ENCODE measurements at places on chromosomes 11 and 22.
A peak's percentile ranks its signal among the peaks of the same experiment; 100 is the strongest.

DNA sequence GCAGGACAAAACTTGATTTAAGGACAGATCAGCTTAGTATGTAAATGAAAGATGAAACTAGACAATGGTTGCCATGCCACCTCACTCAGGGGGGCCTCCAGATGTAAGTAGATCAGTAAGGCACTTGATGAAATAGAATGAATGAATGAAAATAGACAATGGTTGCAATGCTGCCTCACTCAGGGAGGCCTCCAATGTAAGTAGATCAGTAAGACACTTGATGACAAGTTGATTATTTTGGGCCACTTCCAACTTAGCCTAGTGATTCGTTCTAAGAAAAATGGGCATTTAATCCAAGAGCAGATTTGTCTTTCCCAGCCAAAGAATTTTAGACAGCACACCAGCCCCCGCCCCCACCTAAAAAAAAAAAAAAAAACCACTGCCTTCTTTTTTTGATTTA, 19.2 kb upstream of the SLC5A12 start:
- peak; percentile 91 for DNase-seq

DNA sequence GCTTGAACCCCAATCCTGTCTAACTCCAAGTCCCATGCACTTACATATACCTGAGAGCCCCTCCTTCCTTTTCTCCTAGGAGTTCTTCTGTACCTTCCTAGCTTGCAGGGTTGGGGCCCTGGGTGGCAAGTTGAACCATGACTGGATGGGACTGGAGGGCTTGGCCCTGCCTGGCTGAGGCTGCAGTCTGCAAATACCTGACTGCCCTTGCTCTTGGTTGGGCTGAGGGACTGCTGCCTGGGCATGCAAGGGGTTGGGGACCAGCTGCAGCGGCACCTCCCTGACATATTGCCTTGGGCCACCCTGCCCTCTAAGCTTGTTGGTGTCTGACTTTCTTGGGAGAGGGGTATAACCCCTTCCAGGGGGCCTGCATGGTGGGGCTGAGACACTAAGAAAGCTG, 9.8 kb upstream of the SLC39A13 start:
- DNase-seq = no peak

- no peak for DNase-seq
These were observed 57.7 kb upstream of the EP300 start for GRCh38 chr22:41034706-41035105.

DNA sequence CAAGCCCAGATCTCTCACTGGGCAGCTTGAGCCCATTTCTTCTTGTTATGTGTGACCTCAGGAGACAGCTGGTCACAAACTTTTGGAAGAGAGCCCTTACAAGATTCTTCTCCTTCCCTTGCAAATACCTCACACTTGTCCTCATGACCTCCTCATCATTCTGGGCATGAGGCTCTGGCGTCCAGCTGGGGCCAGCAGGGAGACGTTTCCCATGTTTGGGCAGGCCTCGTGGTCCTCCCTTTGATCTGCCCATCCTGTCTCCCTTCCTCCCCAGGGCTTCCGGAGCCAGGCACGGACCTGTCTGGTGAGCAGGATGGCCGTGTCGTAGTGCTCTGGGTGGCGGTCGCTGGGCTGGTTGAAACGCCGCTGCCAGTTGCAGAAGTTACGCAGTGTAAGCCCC, 9.7 kb downstream of the ADAMTS8 start:
- no peak for DNase-seq

DNA sequence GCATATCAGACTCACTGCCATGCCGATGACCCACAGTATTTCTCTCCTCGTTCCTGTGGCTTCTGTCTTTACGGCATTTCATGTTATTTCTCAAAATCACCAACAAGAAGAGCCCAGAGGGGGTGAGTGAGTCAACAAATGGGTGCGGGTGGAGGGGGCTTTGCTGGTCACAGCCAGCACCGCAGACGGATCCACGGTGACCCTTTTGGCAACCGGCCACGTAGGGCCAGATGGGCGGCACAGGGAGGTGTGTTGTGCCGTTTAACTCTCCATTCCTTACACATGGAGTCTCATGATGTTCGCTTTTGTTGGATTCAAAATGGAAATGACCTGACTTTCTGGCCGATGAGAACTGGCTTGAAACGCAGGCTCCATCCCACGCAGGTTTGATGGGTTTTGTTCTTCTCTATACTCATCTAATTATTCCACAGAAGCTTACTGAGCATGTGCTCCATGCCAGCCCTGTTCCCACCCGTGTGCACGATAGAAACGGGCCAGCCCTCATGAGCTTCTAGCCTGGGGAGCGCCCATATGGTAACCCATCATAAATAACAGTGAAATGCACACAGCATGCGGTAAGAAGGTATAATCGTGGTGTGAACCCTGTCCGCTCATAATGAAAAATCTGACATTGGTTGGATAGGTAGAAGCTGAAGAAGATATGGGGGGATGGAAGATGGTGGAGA, 319.9 kb downstream of the BRD1 start:
- DNase-seq = no peak

DNA sequence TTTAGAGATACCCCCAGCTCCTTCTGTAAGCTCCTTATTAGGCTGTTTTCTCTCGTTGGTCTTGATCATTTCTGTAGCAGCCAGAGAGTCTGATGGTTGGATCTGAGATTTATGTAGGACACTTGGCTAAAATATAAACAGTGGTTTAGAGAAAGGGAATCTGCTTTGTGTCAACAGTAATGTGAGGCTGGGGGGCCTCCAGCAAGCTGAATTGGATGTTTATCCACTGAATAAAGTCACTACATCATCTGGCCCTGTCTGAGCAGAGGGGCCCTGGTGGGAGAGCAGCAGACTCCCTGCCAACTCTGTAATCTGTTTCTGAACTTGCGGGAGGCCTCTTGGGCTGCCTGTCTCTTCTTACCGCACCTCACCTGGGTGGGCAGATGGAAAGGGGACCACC, 328.5 kb upstream of the PLET1 start:
- peak; percentile 18 for DNase-seq

GRCh38 chr11:86571273-86571948, 101.0 kb downstream of the ME3 start:
- no peak for DNase-seq

DNA sequence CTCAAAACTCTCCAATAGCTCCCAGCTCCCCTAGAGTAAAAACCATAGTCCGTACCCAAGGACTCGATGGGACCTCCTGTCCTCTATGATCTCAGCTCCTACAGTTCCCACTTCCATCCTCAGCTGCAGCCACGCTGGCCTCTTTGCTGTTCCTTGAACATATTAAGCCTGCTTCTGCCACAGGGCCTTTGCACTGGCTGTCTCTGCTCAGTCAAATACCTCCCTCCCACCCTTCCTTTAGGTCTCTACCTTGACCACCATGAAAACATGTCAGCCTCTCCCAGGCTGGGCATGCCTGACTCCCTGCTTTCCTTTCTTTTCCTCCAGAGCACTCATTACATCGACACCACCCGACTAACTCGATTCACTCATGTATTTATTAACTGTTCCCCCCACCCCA, 24.5 kb downstream of the TMEM184B start:
- DNase-seq = no peak

DNA sequence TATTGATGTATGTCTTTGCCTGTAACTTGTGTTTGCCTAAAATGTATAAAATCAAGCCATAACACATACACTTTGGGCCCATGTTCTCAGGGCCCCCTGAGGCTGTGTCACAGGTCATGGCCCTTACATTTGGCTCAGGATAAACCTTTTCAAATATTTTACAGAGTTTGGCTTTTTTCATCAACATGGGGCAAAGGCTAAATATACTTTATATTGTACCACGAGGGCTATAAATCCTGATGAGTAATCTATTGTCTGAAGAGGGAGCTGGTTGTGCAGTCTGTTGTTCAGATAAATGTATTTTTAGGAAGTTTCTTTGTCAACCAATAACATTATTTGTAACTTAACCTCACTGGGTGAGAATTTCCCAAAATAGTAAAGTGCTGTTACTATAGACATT, 404.6 kb upstream of the DDI1 start:
- no peak for DNase-seq

- no peak for DNase-seq
These were observed 108.5 kb downstream of the PHF21B start for GRCh38 chr22:44901301-44901700.

DNA sequence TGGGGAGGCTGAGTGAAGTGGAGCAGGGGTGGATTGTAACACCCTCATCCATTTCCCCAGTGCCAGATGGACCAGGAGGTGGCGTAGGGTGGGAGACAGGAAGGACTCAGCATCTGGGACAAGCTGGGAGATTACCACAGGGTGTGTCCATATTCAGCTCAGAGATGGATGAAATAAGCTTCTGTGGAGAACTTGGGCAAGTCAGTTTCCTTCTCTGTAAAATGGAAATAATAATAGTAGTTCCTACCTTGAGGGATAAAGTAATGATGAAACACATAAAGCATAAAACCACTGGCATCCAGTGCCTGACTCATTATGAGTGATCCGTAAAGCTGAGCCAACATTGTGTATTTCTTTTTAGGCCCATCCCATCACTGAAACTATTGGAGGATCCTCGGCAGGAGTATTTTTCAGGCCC, 607 bp upstream of the ROBO4 start:
- peak; percentile 82 for DNase-seq

DNA sequence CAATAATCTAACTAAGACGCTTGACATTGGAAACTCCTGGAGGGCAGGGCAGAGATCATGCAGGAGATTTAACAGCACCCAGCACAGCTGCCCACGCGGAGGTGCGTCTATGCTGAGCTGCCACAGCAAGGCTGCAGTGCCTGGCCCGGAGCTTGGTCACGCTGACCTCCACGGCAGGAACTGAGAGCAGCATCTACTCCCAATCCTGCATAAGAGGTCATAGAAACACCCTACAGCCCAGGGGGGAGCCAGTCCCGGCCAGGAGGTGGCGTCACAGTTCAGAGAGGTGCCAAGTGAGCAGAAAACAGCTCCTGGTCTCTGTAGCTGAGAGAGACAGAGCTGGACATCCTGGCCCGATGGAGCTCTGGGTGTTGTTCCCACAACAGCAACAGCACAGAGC, 121.1 kb upstream of the TMEM45B start:
- DNase-seq = no peak

DNA sequence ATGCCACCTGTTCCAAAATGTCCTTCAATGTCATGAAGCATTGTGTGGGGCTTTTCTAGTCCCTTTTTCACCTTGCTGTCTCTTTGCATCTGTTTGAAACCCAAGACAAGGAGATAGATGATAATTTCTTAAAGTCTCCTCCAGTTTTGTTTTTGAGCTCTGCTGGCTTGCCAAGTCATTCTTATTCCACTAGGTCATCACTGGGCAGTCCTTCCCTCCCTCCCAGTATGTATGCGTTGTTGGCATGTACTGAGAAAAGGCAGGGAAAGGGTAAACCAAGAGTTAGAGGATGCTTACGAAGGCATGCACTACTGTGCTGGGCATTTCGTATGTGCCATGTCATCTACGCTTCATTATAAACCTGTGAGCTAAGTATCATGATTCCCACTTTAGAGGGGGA, 78.6 kb downstream of the PARVA start:
- DNase-seq = no peak

DNA sequence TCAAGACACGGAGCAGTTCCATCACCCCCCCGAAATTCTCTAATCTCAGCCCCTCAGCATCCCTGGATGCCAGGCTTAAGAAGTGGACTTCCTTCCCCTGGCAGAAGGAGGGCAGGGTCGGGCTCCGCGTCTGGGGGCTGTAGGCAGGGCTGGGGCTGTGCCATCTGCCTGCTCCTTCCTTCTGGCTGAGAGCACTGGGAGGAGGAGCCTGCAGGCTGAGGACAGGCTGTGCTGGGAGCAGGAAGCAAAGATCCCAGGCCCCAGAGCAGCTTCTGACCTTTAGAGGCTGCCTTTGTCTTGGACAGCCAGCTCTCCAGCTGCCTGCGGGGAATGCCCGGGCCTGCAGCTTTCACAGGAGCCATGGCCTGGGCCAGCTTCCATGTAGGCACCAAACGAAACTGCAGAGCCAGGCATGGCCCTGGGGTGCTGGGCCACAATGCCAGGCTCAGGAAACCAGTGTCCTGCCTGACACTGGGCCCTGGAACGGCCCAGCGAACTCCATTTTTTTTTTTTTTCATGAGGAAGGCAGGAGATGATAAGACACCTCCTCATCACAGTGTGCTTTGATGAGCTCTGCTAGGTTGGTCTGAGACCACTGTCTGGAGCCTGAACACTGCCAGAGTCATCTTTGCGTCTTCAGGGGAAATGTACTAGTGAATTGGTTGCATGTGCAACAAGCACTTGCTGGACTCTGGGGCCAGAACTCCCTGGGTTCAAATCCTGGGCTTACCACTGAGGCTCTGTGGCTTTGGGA, 67.9 kb downstream of the MCM5 start:
- no peak for DNase-seq

- DNase-seq = no peak
These were observed 13.2 kb downstream of the MPZL3 start for GRCh38 chr11:118238929-118239328.

- DNase-seq = no peak
These were observed 38.4 kb downstream of the DYNC2H1 start for GRCh38 chr11:103147627-103148026.

- no peak for DNase-seq
These were observed 222.0 kb downstream of the DBX1 start for GRCh38 chr11:19938169-19938856.

DNA sequence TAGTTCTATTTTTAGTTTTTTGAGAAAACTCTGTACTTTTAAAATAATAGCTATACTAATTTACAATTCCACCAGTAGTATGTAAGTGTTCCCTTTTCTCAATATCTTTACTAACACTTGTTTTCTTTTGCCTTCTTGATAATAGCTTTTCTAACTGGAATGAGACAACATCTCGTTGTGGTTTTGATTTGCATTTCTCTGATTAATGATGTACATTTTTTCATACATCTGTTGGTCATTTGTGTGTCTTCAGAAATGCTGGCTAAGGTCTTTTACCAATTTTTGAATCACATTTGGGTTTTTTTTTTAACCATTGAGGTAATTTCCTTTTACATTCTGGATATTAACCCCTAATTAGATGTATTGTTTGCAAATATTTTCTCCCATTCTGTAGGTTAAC, 258.9 kb downstream of the DYNC2H1 start:
- DNase-seq = peak; percentile 39

GRCh38 chr22:50524676-50525103, 708 bp downstream of the SCO2 start:
- no peak for DNase-seq

- DNase-seq = no peak
These were observed 113.0 kb upstream of the FGF3 start for GRCh38 chr11:69931994-69932910.

GRCh38 chr11:123062892-123063825, 1.2 kb upstream of the HSPA8 start:
- peak; percentile 37 for DNase-seq

GRCh38 chr11:63459586-63459985, 31.4 kb downstream of the PLAAT5 start:
- no peak for DNase-seq

DNA sequence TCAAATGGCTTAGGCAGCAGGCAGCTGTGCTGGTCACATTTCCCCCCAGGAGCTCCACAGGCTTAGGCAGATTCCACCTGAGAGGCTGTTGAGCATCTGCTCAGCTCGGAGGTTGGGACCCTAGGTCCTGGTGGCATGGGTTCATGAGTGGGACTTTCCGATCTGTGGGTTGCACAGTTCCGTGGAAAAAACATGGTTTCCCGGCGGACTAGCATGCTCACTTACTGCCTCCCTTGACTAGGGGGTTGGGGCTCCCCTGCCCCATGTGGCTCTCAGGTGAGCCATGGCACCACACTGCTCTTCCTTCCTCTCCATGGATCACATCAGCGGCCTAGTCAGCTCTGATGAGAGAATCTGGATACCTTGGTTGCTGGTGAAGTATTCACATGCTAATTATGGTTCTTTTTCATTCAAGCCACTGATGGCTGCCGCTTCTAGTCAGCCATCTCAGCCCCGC, 685.1 kb downstream of the METTL15 start:
- DNase-seq = no peak

- DNase-seq = peak; percentile 22
These were observed 432 bp downstream of the TNKS1BP1 start for GRCh38 chr11:57324154-57324885.

All from fibroblast of skin of left quadriceps (primary cell).